Lung (tissue), 17 donors: ENCODE measurements at places on chromosomes 3 and 15. TPM values are rescaled to one million over a fixed set of nuclear protein-coding genes. Genes with fewer than 3 reads are reported as not detected.

FEZF2 gene
- not detected for polyA plus RNA-seq

CHRNA3 gene
- 0.03 TPM for polyA plus RNA-seq

CCR2 gene
- 1.7 TPM for polyA plus RNA-seq

SLC9C1 gene
- polyA plus RNA-seq = not detected

SHC4 gene
- polyA plus RNA-seq = 0.09 TPM

PIGZ gene
- polyA plus RNA-seq = 1.8 TPM

CSK gene
- polyA plus RNA-seq = 99.1 TPM

SEMA3F gene
- polyA plus RNA-seq = 41.6 TPM
